ENCODE measurements at places on chromosomes 3 and 15.

- no peak for DNase-seq
These were observed 753 bp downstream of the EPHB1 start for GRCh38 chr3:134795746-134796280.

DNA sequence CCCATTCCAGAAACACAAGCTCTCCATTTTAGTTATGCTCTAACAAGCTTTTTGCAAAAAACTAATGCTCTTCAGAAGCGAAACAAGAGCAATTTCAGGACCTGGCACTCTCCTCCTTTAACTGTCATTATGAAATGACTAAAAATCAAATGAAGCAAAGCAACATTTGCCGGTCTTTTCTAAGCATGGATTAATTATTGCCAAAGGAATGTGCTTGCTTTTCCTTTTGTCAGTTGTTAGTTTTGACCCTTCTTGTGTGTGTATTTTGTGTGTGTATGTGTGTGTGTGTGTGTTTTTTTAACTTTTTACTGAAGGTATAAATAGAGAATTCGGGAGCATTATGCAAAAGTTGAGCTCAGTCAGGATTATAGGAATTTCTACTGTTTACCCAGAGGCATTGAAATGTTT lies 509.1 kb downstream of the TUSC7 start:
- DNase-seq: no peak

- DNase-seq: no peak
These were observed 249.4 kb downstream of the FAM43A start for GRCh38 chr3:194935061-194935460.

GRCh38 chr3:30611613-30612436 lies 5.4 kb downstream of the TGFBR2 start:
- DNase-seq: no peak

DNA sequence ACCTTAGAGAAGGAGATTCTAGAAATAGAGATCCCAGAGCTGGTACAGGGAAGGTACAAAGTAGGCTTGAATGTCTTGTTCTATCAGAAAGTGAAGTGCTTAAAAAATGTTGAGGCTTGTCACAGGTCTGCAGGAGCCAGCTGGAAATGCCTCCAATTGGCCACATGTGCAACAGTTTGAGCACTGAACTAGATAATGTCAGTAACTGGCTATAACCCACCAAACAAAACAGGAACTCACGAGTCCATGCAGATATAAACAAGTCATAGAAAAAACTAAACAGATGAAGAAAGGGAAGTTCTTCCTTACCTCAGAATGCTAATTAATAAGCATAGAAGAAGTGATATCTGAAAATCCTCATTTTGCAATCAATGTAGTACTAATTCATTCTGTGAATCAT lies 11.9 kb upstream of the TF start:
- DNase-seq: no peak

DNA sequence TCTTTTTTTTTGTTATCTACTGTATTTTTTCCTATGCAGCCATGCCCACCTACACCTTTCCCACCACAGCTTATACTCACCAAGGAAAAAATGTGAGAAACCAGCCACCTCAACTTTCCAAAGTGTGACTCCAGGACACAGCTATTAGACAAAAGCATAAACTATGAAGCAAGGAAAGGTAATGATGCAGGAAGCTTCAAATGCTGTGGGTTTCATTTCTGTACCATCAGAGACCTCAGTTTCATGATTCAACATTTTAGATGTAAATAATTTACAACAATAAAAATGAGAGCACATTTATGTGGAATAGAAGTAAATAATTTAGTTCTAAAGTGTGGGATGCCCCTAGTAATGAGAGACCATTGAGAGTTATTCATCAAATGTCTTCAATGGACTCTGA lies 115.1 kb downstream of the CDIN1 start:
- no peak for DNase-seq

- no peak for DNase-seq
These were observed 324.1 kb downstream of the IGSF11 start for GRCh38 chr3:118710532-118710931.

- DNase-seq: no peak
These were observed 38.0 kb downstream of the BBS4 start for GRCh38 chr15:72724028-72724427.

GRCh38 chr15:70165716-70166284 lies 68.1 kb upstream of the TLE3 start:
- DNase-seq: no peak

DNA sequence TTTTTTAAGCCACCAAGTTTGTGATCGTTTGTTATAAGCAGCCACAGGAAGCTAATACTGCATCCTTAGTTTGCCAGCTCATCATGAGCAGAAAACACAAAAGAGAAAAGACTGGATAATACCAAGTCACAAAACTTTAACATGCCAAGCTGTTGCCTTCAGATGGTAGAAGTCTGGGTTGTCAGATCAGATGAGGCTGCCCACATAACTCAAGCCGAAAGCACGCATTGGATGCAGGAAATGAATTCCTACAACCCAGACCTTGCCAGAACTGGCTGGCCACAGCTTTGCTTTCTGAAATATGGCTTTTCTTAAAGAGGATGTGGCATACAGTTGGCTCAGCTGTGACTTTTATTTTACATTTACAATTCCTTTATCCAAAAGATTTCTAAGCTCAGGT lies 118.3 kb upstream of the NEO1 start:
- DNase-seq: no peak

GRCh38 chr3:171966533-171967136 lies 72.7 kb upstream of the FNDC3B start:
- no peak for DNase-seq

- DNase-seq: no peak
These were observed 13.3 kb upstream of the IQSEC1 start for GRCh38 chr3:13086531-13086981.

DNA sequence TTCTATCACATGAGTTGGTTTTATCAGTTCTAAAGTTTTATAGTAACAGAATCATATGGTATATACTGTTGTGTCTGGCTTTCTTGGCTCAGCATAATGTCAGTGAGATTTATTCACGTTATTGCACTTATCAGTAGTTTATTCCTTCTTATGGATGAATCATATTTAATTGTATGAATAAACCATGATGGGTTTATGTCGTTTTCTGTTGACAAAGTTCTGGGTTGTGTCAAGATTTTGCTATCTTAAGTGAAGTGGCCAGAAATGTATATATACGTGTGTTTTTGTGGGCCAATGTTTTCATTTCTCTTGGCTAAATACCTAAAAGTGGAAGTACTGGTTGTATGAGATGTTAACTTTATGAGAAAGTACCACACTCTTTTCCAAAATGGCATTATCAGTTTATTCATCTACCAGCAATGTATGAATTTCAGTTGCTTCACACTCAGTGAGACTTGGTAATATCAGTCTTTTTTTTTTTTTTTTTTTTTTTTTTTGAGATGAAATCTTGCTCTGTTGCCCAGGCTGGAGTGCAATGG lies 112.4 kb upstream of the DCBLD2 start:
- DNase-seq: no peak

DNA sequence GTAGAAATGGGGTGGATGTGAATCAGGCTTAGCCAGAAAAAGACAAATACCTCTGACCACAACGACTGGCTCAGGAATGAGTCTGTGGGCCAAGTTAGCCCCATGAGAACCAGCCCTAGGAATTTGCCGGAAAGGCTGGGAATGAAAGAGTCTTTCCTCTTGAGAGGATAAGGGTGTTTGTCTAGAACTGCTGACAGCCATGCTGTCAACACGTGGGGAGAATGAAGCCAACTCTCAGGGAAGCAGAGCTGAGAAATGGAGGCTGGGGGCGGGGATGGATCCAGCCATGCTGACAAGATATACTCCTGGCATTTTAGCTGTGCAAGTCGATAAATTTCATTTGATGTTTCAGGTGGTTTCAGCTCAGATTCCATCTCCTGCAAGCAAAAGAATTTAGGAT lies 10.6 kb upstream of the SLC6A1 start:
- DNase-seq: no peak

- no peak for DNase-seq
These were observed 129.3 kb upstream of the FEZF2 start for GRCh38 chr3:62502315-62503300.

- no peak for DNase-seq
These were observed 14.1 kb downstream of the MYLK start for GRCh38 chr3:123870033-123870432.

DNA sequence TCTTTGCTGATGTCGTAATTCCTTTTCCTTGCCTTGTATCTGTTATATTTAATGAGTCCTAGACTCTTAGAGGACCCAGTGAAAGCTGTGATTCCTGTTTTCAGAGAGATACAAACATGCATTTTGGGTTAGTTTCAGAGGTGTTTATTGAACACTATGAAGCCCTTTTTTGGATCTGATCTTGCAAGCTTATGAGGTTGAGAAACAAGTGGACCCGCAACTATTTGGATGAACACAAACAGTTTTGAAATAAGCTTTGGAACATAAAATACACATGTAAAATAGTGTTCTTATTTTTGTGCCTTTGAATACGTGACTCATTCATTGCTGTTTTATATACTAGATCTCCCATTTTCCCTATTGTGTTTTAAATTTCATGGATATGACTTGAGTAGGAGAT lies 33.5 kb downstream of the SNRK start:
- DNase-seq: no peak

DNA sequence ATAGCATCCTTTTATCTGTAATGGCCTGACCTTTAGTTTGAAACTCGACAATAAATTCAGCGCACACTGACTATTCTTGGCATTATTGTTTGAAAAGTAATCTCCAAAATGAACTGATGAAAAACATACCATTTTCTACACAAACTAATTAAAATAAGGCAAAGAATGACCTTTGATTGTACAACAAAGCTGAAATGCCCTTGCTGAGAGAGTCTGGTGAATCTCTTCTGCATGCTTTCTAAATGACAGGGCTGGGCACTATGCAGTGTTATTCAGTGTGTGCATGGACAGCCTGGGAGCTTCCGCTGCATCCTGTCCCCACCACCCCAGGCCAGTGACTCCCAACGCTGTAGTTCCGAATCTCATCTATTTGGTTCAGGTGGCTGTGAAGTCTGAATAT lies 530.8 kb downstream of the FOXP1 start:
- no peak for DNase-seq

GRCh38 chr15:27094235-27094634 lies 123.3 kb downstream of the GABRG3 start:
- no peak for DNase-seq

DNA sequence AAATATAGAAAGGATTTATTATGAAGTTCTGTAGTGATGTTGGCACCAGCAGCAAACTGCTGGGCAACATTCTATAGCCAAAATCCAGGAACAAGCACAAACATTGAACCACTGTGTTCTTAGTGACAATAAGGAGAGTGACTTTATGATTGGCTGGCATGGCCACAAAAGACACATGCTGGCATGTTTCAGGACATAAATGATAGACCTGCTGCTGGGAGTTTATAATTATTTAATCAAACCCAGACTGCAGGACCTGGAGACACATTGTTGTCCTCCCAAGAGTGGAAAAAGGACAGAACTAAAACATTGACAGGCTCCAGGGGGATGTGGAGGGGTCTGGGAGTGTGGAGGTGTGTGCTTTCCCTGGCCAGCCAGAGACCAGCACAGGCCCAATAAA lies 255.3 kb upstream of the LRTM1 start:
- DNase-seq: no peak

GRCh38 chr3:172042136-172042662 lies 2.8 kb downstream of the FNDC3B start:
- no peak for DNase-seq

- DNase-seq: no peak
These were observed 150.7 kb upstream of the MEF2A start for GRCh38 chr15:99414755-99415731.

DNA sequence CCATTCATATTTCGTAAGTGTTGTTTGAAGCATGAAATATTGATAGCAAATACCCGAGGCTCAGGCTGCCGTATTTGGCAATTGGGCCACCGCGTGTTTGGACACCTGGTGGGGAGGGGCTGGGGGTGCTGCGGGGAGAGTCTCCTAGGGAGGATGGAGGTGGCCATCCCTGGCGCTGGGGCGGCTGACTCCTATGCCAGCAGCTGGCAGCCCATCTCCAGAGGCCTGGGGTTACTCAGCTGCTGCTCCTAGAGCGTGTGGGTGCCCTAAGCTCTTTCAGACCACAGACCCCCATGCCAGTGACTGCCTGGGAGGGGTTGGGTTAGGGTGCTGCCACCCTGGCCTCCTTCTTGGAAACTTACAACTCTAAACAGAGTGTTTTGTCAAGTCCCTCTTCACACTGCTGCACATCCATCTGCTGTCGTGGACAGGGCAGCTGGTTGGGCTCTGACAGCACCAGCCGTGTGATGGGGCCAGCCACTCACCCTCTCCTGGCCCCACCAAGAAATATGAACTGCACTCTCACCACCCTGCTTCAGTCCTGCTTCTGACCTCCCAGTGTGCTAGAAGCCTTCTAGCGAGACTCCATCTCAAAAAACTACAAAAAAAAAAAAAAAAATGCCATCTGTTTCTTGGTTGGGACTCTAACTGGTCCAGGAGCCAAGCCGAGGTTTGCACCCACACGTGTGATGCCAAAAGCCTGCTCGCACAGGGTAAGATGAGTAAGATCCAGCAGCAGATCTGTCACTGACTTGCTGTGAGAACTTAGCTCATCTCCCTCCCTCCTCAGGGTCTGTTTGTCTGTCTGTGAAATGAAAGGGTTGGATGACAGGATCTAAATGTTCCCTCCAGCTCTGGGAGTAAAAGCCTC lies 156.2 kb downstream of the MEGF11 start:
- no peak for DNase-seq

GRCh38 chr3:1056744-1057143 lies 36.1 kb upstream of the CNTN6 start:
- DNase-seq: no peak

GRCh38 chr3:4834403-4834866 lies 144.8 kb upstream of the BHLHE40 start:
- DNase-seq: peak; percentile 84

DNA sequence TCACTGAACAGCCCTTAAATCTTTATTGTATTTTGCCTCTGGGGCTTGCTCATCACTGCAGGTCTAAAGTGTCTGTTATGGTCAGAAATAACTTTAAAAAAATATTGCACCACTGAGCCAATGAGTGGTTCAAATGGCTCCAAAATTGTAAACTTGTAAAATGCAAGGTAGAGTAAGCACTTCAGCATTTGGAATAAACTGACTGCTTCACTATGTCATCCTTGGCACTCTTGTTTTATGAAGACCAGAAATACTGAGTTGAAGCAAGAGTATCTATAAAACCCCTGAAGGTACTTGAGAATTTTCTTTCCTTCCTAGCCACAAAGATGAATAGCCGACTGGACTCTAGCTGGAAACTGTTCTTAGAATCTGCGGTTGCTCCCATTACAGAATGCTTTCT lies 390.3 kb upstream of the DPH6 start:
- DNase-seq: no peak
